ENCODE measurements at places on chromosomes 11 and 22. TPM values are rescaled to one million over a fixed set of nuclear protein-coding genes. Genes with fewer than 3 reads are reported as not detected.

Gene PRR5
- 43.7 TPM for total RNA-seq

Gene TSPO
- total RNA-seq = 0.89 TPM

Gene OR8G5
- not detected for total RNA-seq

Gene RBFOX2
- 136 TPM for total RNA-seq

Gene POLR3H
- total RNA-seq = 14.7 TPM

Gene CHID1
- total RNA-seq = 51.4 TPM

Gene LINC01488
- total RNA-seq = not detected

Gene DKK3
- 11.7 TPM for total RNA-seq

Gene UPK2
- total RNA-seq = not detected

Gene KRTAP5-2
- not detected for total RNA-seq

Gene SLC35E4
- total RNA-seq = 1.1 TPM

Gene ZFTA
- total RNA-seq = 20.3 TPM

Gene CASP1
- total RNA-seq = 0.40 TPM

Gene PDGFB
- 0.26 TPM for total RNA-seq

Gene CCDC117
- total RNA-seq = 43.9 TPM

Gene IGF2
- total RNA-seq = 513 TPM

Gene INS
- not detected for total RNA-seq

Gene ARSA
- 1.8 TPM for total RNA-seq

Gene DDX6
- 80.1 TPM for total RNA-seq

Gene POU2AF2
- not detected for total RNA-seq

Gene TSGA10IP
- total RNA-seq = not detected

Gene OR10G7
- total RNA-seq = not detected

Gene CCDC87
- 0.43 TPM for total RNA-seq

Gene TNNT3
- 2.3 TPM for total RNA-seq

Gene FOLR1
- 0.56 TPM for total RNA-seq

Gene CAT
- 32.7 TPM for total RNA-seq

Gene VSIG2
- not detected for total RNA-seq

Gene OR2AT4
- total RNA-seq = not detected

Gene HEPHL1
- not detected for total RNA-seq

Gene SPON1
- total RNA-seq = not detected

Gene SLC22A6
- total RNA-seq = not detected

Gene FBXO7
- 78.4 TPM for total RNA-seq

Gene CD3G
- total RNA-seq = not detected

Gene MS4A6E
- not detected for total RNA-seq

Gene SLC35F2
- 9.5 TPM for total RNA-seq

Gene ABCC8
- total RNA-seq = not detected

Gene HTR3A
- not detected for total RNA-seq

Gene FUT4
- total RNA-seq = 0.46 TPM

Gene PATE4
- not detected for total RNA-seq

Gene LARGE2
- 0.06 TPM for total RNA-seq

Gene DEPDC7
- total RNA-seq = 18.3 TPM

Gene FBLN1
- 19.6 TPM for total RNA-seq

Gene SLC22A8
- total RNA-seq = not detected

Gene DDI1
- not detected for total RNA-seq

Gene HORMAD2
- not detected for total RNA-seq

Gene NCF4
- not detected for total RNA-seq

Gene MS4A15
- total RNA-seq = not detected

Gene ACRV1
- total RNA-seq = 0.08 TPM

Gene CACNA1I
- total RNA-seq = not detected

Data from SJCRH30 (cell line).